COR-L47 (cell line): ENCODE measurements at places on chromosomes 16 and 17.

DNA sequence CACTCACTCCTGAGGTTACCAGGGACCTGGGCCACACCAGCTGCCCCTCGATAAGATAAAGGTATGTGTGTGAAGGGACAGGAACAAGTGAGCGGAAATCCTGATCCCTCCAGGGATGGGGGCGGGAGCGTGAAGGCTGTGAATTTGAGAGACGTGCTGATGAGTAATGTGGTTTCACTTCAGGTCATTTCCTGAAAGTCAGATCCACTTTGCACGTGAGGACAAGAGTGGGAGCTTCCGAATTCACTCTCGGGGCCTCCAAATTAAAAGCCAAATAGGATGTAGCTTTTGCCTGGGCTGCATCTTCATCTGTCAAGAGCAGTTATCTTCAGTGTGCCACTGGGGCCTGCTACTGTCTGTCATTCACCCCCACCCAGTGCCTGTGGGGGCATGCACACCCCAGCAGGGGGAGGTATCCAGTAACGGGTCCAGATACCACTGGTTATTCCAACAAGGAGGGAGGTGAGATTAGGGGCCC is 87.4 kb upstream of the LHX1 start:
- DNase-seq: no peak

GRCh38 chr17:70332356-70333210 is 163.3 kb downstream of the KCNJ2 start:
- DNase-seq: no peak

- peak; percentile 50 for DNase-seq
These were observed 41.7 kb downstream of the SRL start for GRCh38 chr16:4200000-4200780.

- no peak for DNase-seq
These were observed 116.9 kb upstream of the CACNG3 start for GRCh38 chr16:24139282-24139681.

- DNase-seq: peak; percentile 6
These were observed 13.7 kb downstream of the PITPNC1 start for GRCh38 chr17:67390646-67391361.

- no peak for DNase-seq
These were observed 133.7 kb upstream of the SEC14L1 start for GRCh38 chr17:77006971-77007649.

GRCh38 chr16:73610605-73611156 is 562.8 kb upstream of the ZFHX3 start:
- DNase-seq: no peak

- DNase-seq: no peak
These were observed 258.8 kb upstream of the CDH5 start for GRCh38 chr16:66107661-66108060.

DNA sequence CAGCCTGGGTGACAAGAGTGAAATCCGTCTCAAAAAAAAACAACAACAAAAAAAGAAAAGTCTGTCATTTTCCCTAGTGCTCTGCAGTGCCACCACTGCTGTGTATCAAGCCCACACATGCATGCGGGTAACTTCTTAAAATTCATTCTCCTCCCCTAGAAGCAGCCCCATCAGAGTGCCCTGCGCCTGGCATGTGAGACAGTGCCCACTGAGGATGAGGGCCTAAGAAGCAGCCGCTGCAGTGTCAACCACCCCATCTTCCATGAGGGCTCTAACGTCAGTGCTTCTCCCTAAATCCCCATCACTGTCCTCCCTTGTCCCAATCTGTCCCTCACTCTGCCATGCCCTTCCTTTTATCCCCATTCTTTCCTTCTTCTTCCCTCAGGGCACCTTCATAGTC is 10.2 kb downstream of the COX6A2 start:
- no peak for DNase-seq

GRCh38 chr17:17043461-17044271 is 1.4 kb downstream of the MPRIP start:
- DNase-seq: no peak

DNA sequence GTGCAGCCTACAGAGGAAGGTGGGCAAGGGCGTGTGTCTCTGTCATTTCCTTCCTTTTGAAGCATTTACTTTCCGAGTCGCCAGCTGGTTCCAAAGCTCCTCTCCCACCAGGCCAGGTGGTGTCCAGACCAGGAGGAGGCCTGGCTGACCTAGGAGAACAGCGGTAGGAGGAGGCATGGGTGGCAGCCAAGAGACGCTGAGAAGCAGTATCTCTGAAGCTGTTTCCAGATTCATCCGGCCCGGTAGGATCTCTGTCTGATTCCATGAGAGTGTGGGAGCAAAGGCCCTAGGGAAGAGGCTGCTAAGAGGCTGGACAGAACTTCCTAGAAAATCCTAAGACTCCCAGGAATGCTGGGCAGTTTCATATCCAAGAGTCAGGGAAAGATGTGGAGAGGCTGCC is 20.3 kb downstream of the MEOX1 start:
- DNase-seq: no peak

GRCh38 chr16:24141917-24142316 is 114.2 kb upstream of the CACNG3 start:
- DNase-seq: no peak

DNA sequence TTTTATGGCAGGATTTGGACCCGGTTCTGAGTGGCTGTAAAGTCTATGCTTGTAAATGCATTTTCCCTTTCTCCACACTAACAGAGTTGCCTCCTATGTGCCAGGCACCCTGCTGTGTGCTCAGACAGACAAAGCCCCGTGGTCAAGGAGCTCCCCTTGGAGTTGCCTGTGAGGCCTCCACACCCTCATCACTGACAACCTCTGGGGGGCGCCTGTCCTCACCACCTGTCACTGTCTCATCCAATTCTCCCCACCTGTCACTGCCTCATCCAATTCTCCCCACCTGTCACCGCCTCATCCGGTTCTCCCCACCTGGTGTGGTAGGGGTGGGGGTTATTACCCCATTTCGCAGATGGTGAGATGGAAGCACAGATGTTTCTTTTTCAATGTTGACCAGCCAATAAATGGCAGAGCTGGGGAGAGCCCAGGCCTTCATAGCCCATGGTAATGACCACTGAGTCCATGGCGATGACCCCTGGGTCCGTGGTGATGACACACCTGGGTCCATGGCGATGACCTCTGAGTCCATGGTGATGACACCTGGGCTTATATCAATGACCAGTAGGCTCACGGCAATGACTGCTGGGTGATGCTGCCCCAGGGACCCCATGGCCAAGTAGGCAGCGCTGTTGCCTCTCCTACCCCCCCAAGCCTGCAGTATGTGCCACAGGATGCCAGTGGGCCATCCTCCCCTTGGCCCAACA is 150.1 kb downstream of the IRF8 start:
- no peak for DNase-seq

DNA sequence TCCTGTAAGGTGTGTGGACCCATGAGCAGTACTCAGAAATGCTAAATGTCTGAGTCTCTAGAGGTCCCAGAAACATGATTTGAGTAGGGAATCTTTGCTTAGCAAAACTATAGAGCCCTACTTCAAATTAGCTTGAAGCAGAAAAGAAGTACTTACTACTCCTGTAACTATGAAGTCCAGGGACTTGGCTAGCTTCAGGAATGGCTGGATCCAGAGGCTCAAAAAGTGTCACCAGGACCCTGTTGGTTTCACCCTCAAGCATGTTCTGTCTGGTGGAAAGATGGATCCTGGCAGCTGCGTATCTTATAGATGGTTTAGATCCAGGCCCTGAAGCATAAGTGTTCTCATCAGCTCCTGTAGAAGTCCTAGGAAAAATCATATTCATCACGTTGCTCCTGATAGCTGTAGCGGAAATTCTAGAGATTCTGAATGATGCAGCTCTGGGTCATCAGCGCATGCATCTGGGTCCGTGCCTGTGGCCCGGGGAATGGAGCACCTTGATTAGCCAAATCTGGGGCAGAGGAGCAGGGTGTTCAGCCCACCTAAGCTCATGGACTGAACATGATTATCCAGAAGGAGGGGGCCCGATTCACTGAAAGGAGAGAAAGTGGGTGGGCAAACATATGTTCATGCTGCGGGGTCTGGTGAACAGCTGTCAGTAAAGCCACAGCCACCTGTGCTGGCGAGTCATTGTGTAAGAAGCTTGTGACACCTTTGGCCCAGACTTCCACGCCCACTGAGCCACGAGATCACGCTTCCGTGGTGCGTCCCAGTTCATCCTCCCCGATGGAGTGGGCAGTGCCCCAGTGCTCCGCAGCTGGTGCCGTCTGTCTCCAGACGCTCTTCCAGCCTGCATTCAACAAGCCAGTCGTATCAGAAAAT is 260.6 kb downstream of the CPPED1 start:
- no peak for DNase-seq

DNA sequence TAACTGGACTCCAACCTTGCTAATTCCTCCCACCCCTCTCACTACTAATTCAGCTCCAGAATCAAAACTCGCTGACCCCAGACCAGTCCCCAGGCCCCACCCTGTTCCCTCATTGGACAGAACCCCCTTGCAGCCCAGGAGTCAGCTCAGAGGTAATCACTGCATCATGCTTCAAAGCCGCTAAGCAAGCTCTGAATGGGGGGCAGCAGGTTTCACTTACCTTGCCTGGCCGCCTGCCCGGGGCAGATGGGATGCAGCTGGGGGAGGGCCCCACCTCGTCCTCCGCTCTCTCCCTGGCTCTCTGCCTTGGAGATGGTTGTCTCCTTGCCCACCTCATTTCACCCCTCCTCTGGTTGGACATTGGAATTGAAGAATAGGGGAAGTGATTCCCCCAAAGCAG is 4.8 kb upstream of the NGFR start:
- no peak for DNase-seq

GRCh38 chr16:13839577-13839976 is 80.4 kb upstream of the ERCC4 start:
- DNase-seq: no peak

- no peak for DNase-seq
These were observed 84.6 kb downstream of the SPAG9 start for GRCh38 chr17:51036084-51036483.

GRCh38 chr16:27646806-27647205 is 96.9 kb downstream of the KATNIP start:
- no peak for DNase-seq

GRCh38 chr17:12637015-12637414 is 28.7 kb upstream of the MYOCD start:
- DNase-seq: no peak

DNA sequence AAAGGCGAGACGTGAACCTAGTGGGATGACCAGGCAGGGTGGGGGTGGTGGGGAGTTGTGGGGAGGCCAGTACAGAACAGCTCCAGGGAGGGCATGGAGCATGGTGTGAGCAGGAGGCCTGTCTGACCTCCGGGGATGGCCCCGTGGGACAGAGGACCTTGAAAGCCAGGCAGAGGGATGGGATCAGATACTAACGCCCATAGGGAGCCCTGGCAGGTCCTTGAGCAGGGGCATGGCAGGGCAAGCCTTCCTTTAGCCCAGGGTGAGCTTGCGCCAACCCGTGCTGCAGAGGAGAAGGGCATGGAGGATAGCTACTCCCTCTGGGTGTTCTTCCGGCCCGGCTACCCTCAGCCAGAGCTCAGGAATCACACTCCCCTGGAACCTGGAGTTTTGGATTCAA is 35.3 kb downstream of the TMEM235 start:
- DNase-seq: no peak

- no peak for DNase-seq
These were observed 8.5 kb downstream of the MCRIP1 start for GRCh38 chr17:81824595-81824994.

GRCh38 chr17:74391771-74392170 is 24.5 kb downstream of the GPR142 start:
- DNase-seq: no peak

DNA sequence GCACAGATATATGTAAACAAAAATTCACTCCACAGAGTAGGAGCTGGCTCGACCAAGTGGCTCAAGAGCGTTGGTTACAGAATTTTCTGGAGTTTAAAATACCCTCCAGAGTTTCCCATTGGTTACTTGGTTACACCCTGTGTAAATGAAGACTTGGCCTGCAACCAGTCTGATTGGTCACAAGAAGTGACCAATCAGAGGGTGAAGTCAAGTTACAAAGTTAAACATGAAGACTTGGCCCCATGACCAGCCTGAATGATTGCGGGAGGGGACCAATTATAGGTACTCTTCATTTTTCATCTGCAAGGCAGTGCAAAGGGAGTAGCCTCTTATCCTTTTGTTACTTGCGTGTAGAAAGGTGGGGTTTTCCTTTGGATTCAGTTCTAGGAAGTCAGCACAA is 121.3 kb upstream of the SALL1 start:
- no peak for DNase-seq

GRCh38 chr17:63250830-63251229 is 195.3 kb downstream of the CYB561 start:
- DNase-seq: no peak

- no peak for DNase-seq
These were observed 35.5 kb upstream of the CDC42EP4 start for GRCh38 chr17:73347351-73347750.

DNA sequence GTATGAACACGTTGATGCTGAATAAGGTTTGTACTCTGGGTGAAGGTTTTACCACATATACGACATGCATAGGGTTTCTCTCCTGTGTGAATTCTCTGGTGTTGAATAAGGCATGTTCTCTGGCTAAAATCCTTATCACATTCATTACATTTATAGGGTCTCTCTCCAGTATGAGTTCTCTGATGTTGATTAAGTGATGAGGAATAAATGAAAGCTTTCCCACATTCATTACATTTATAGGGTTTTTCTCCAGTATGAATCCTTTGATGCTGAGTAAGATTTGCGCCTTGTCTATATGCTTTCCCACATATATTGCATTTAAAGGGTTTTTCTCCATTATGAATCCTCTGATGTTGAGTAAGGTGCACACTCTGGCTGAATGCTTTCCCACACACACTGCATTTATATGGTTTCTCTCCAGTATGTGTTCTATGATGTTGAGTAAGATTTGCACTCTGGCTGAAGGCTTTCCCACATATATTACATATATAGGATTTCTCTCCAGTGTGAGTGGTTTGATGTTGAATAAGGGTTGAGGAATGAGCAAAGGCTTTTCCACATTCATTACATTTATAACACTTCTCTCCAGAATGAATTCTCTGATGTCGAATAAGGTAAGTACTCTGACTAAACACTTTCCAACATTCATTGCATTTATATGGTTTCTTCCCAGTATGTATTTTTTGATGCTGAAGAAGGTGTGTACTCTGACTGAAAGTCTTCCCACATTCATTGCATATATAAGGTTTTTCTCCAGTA is 16.9 kb downstream of the ZNF287 start:
- no peak for DNase-seq

- DNase-seq: peak; percentile 29
These were observed 7.5 kb upstream of the SNTB2 start for GRCh38 chr16:69179328-69180010.

DNA sequence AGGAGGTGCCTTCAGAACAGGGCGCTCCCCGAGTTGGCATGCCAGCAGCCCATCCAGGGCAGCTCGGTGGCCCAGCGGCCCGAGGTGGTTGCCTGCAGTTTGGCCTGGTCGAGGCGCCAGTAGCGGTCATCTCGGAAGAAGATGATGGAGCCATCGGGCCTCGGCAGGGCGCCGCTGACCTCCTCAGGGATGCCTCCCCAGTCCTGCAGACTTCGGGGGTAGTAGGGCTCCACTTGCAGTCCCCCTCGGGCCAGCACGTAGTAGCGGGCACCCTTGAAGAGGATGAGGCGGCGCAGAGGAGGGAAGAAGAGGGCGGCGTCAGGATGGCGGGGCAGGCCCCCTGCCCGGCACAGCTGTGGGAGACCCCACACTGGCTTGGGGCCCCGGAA is 5.8 kb downstream of the C17orf50 start:
- no peak for DNase-seq
